ENCODE measurements at places on chromosomes 5 and 9.

DNA sequence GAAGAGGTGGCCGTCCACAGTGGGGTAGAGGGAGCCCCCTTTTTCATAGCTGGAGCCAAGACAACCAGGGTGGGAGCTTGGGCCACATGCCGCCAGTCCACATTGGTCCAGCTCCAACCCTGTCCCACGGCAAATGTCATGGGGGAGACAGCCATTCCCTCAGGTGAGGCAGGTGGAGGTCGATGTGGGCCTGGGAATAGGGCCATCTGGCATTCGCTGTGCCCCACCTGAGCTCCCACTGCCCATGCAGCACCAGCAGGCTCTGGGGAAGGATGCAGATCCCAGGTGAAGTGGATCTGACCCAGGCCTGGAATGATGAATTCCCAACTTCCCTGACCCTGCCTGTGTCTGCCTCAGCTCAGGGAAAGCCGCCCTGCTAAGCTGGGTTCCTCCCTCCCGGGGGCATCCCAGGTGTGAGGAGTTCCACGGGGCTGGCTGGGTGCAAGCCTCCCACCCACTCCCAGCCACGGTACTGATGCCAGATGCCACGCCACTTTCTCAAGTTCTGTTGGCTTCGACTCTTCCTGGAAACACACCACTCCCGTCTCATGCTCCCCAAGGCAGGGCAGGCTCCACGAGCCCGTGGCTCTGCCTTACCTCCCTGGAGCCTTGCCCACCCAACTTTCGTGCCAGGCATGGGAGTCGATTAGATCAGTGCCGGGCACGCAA is 25.2 kb upstream of the FCN2 start:
- DNase-seq = no peak

- DNase-seq = no peak
Measured at GRCh38 chr9:128771745-128772519, at the start of gene ZER1. ZER1 (minus strand) TSS chr9:128771927; CDS start chr9:128755565, 16,362 bp downstream.

- DNase-seq = no peak
Measured at GRCh38 chr5:160175438-160176218, 53.7 kb upstream of the FABP6 start.

GRCh38 chr9:5453673-5454072 is 3.3 kb downstream of the CD274 start:
- DNase-seq = no peak

DNA sequence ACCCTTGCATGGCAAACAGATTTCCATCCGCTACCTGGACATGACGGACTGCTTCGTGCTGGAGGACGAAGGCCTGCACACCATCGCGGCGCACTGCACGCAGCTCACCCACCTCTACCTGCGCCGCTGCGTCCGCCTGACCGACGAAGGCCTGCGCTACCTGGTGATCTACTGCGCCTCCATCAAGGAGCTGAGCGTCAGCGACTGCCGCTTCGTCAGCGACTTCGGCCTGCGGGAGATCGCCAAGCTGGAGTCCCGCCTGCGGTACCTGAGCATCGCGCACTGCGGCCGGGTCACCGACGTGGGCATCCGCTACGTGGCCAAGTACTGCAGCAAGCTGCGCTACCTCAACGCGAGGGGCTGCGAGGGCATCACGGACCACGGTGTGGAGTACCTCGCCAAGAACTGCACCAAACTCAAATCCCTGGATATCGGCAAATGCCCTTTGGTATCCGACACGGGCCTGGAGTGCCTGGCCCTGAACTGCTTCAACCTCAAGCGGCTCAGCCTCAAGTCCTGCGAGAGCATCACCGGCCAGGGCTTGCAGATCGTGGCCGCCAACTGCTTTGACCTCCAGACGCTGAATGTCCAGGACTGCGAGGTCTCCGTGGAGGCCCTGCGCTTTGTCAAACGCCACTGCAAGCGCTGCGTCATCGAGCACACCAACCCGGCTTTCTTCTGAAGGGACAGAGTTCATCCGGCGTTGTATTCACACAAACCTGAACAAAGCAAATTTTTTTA is 242.9 kb downstream of the MARCHF11 start:
- DNase-seq = no peak

DNA sequence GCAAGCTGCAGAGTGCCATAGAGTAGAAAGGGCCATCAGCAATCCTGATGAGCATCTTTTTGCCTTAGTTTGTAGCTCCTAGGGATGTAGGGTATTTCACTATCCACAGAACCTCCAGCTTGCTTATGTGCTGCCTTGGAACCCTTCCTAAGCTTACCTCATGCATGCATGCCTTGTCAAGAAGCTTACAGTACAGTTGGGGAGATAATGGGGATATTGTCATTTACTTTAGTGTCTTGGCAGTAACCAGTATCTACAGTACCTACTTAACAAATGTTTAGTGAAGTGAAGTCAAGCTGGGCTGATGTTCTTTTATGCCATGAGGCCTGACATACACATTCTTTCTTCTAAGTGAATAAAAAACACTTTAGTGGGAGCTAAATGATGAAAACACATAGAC is 164.6 kb upstream of the PPP1R2B start:
- DNase-seq = no peak

DNA sequence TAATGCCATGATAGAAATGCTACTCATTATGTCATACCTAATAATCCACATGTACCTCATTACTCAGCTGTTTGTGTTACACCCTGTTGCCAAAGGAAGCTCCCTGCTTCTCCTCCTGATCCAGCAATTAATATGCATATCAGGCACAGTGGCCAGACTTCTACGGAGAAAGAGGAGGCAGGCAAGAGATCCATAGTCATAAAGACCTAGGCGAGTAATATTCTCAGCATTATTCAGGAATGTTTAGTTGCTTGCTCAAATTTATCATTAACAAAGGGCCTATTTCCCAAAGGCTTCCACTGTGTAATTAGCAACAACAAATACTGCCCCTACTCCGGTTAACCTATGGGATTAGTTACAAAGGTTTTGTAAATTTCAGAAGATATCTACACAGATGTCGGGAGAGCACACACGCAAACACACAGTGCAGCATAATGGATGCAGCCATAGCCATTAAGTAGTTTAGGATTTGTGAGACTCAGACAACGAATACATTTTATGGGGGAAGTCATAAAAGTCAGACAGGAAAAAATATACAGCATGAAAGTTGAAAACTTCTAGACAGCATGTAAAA is 192.6 kb downstream of the EFNA5 start:
- no peak for DNase-seq

- DNase-seq = no peak
Measured at GRCh38 chr9:105414947-105415661, 32.7 kb upstream of the FSD1L start.

DNA sequence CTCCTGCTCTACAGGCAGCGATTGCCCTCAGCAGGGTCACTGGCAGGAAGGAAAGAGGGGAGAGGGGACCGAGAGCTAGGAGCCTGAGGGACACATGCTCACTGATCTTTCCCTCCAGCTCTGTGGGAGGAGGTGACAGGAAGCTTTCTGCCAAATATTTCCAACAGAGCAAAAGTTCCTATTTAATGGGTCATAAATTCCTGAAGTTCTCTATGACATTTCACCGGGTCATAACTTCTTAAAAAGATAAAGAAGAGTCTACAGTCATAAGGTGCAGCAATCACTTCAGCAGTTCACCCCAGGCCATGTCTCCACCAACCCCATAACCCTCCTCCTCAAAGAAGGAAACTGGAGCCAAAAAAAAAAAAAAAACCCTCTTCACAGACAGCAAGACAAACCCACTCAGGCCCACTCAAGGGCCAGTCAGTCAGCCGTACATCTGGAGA is 481.1 kb downstream of the NR2F1-AS1 start:
- DNase-seq = no peak

DNA sequence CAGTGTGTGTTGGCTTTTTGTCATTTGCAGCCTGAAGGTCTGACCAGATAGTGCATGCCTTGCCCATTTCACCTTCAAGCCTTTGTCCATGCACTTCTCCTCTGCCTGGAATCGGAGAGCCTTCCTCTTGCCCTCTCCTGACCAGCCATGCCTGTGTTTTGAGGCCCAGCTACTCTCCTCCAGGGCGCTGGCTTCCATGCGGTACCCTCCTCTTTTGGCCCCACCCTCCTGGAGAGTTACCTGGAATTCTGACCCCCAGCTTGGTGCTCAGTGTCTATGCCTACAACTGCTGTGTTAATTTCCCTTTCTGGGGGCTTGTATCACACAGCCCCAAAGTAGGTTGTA is 52.5 kb downstream of the CXXC5 start:
- DNase-seq = no peak

- DNase-seq = no peak
Measured at GRCh38 chr5:95984287-95984938, 22.8 kb upstream of the ELL2 start.

- no peak for DNase-seq
Measured at GRCh38 chr5:2223303-2223702, 340.6 kb upstream of the IRX4 start.

GRCh38 chr9:115808108-115808507 is 345.5 kb upstream of the PAPPA start:
- no peak for DNase-seq
